ENCODE measurements at places on chromosomes 16 and 17. TPM values are rescaled to one million over a fixed set of nuclear protein-coding genes. Genes with fewer than 3 reads are reported as not detected.
A peak's percentile ranks its signal among the peaks of the same experiment; 100 is the strongest.

GRCh38 chr16:59527206-59527997, 793.3 kb upstream of the GOT2 start:
- no peak for DNase-seq
- no peaks in the 10 kb centered on the region for H3K27me3 ChIP-seq
- no peaks in the 10 kb centered on the region for H3K36me3 ChIP-seq
- no peaks in the 10 kb centered on the region for H3K4me1 ChIP-seq

GRCh38 chr17:4934173-4934979, 2.3 kb downstream of the GP1BA start:
- no peak for DNase-seq
- H3K27ac ChIP-seq: peak overlapping the region; percentile 59
- peaks cover 39% of the 10 kb centered on the region for H3K36me3 ChIP-seq
- H3K27me3 ChIP-seq: no peaks in the 10 kb centered on the region
- H3K4me3 ChIP-seq: no peak overlapping the region

VPS9D1 gene
- 2.6 TPM for total RNA-seq

KRT40 gene
- total RNA-seq: not detected

GRCh38 chr17:79082311-79083190, 7.9 kb downstream of the ENGASE start:
- no peak overlapping the region for H3K4me3 ChIP-seq
- peaks cover 12% of the 10 kb centered on the region for H3K36me3 ChIP-seq
- peak; percentile 67 for DNase-seq
- H3K27ac ChIP-seq: no peak overlapping the region

GRCh38 chr17:32523017-32523680, 36.4 kb downstream of the CDK5R1 start:
- H3K4me1 ChIP-seq: peaks cover 75% of the 10 kb centered on the region
- H3K27me3 ChIP-seq: peaks cover 2% of the 10 kb centered on the region
- H3K4me3 ChIP-seq: peak overlapping the region; percentile 55

DNA sequence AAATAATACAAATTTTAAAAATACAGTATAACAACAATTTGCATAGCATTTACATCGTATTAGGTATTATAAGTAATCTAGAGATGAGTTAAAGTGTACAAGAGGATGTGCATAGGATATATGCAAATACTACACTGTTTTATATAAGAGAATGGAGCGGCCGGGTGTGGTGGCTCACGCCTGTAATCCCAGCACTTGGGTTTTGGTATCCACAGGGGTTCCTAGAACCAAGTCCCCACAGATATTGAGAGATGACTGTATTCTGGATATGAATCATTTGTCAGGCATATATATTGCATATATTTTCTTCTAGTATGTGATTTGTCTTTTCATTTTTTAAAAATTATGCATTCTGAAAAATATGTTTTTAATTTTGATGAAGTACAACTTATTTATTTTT, 77.5 kb upstream of the MSI2 start:
- no peak overlapping the region for H3K4me3 ChIP-seq
- peaks cover 3% of the 10 kb centered on the region for H3K27me3 ChIP-seq
- DNase-seq: peak; percentile 24
- H3K4me1 ChIP-seq: no peaks in the 10 kb centered on the region
- no peaks in the 10 kb centered on the region for H3K36me3 ChIP-seq
- no peak overlapping the region for H3K27ac ChIP-seq

DNA sequence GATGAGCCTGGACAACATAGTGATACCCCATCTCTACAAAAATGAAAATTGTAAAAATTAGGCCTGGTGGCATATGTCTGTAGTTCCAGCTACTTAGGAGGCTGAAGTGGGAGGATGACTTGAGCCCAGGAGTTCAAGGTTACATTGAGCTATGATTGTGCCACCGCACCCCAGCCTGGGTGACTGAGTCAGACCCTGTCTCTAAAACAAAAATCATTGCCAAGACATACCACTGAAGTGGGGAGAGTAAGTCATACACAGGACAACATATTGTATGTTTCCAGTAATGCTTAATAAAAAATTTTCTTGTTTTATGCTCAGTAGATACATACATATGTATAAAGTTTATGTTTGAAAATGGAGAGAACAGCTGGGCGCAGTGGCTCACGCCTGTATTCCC, 39.2 kb downstream of the NDE1 start:
- no peak for DNase-seq
- no peaks in the 10 kb centered on the region for H3K4me1 ChIP-seq
- H3K4me3 ChIP-seq: no peak overlapping the region
- H3K27me3 ChIP-seq: no peaks in the 10 kb centered on the region
- H3K36me3 ChIP-seq: peaks cover 63% of the 10 kb centered on the region

PHOSPHO1 gene
- not detected for total RNA-seq

DNA sequence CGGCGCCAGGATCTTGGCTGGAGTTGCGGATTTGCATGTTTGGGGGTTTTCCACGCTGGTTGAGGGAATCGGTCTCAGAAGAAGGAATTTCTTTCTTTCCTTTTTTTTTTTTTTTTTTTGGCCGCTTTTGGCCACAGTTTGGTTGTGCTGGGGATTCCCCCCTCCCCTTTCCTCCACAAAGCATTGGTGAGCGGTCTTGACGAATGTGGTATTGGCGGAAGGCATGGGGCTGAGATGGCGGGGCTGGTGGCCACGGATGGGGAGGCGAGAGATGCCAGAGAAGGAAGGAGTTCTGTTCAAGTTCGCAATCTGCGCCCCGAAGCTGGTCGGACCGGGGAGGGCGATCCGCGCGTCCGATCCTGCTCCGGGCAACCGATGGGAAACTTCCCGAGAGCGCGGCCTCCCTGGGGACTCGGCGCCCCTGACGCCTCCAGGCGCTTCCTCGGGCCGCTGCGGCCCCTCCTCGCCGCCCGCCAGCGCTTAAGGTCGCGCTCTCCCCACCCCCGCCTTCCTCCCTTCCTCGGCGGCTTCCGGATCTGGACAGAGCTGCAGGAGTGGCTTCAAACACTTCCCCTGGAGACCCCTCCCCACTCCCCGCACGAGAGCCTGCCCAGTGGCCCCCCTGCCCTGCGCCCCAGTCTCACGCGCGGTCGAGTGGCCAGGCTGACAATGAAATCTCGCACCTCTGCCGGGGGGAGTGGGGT, 43.2 kb downstream of the RAI1 start:
- peaks cover 2% of the 10 kb centered on the region for H3K36me3 ChIP-seq
- no peak overlapping the region for H3K27ac ChIP-seq
- peak overlapping the region; percentile 73 for H3K4me3 ChIP-seq

TMEM238L gene
- not detected for total RNA-seq

- H3K27ac ChIP-seq: no peak overlapping the region
- no peak for DNase-seq
Measured at GRCh38 chr17:67216578-67217320, 28.2 kb downstream of the HELZ start.

DNA sequence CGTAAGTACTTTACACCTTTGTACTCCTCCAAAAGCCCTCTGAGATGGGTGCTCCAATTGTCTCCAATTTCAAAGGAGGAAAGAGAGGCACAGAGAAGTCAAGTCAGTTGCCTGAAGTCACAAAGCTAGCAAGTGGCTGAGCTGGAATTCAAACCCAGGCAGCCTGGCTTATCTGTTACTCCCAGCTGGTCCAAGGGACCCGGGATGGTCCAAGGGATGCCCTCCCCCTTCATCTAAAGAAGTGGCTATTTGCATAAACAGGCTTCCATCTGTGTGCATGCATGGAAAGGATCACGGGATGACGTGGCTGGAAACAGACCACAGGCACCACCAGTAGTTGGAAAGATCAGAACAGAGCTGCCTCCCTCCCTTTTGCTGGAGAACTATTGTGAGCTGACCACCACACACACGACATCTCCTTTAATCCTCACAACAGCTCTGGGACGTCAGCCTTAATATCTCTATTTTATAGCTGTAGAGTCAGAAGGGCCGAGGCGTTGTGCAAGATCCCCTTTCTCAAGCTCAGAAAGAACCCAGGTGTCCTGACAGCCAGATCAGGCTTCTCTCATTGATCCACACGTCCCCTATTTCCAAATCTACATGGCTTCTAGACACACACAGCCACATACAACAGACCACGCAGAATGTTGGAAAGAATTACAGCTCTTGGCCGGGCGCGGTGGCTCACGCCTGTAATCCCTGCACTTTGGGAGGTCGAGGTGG, 10.9 kb upstream of the COL1A1 start:
- H3K36me3 ChIP-seq: no peaks in the 10 kb centered on the region
- H3K4me1 ChIP-seq: peaks cover 16% of the 10 kb centered on the region
- no peak overlapping the region for H3K4me3 ChIP-seq
- H3K27me3 ChIP-seq: peaks cover 12% of the 10 kb centered on the region
- no peak for DNase-seq
- no peak overlapping the region for H3K27ac ChIP-seq

- peaks cover 2% of the 10 kb centered on the region for H3K4me1 ChIP-seq
- no peak overlapping the region for H3K4me3 ChIP-seq
- H3K27me3 ChIP-seq: peaks cover 19% of the 10 kb centered on the region
- H3K36me3 ChIP-seq: no peaks in the 10 kb centered on the region
- no peak overlapping the region for H3K27ac ChIP-seq
Measured at GRCh38 chr17:40726919-40727318, 23.4 kb upstream of the KRT24 start.

DNA sequence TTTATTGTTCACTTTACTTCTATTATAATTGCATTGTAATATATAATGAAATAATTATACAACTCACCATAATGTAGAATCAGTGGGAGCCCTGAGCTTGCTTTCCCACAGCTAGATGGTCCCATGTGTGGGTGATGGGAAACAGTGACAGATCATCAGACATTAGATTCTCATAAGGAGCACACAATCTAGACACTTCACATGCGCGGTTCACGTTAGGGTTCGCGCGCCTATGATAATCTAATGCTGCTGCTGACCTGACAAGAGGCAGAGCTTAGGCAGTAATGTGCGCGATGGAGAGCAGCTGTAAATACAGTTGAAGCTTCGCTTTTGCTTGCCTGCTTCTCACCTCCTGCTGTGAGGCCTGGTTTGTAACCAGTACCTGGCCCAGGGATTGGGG, 40.2 kb downstream of the BCAS3 start:
- no peak for DNase-seq
- peaks cover 3% of the 10 kb centered on the region for H3K4me1 ChIP-seq
- no peak overlapping the region for H3K27ac ChIP-seq
- H3K27me3 ChIP-seq: no peaks in the 10 kb centered on the region
- H3K36me3 ChIP-seq: no peaks in the 10 kb centered on the region
- no peak overlapping the region for H3K4me3 ChIP-seq

- H3K36me3 ChIP-seq: peaks cover 32% of the 10 kb centered on the region
- peak overlapping the region; percentile 28 for H3K27ac ChIP-seq
- H3K4me3 ChIP-seq: peak overlapping the region; percentile 34
- no peak for DNase-seq
Measured at GRCh38 chr16:20903899-20904506, 3.4 kb downstream of the LYRM1 start.

Measured in activated CD4-positive, alpha-beta T cell treated with anti-CD3 and anti-CD28 coated beads for 36 hours (primary cell).